ENCODE measurements at places on chromosomes 2 and 18.

GRCh38 chr2:33116799-33117198 is 170.0 kb downstream of the LTBP1 start:
- DNase-seq, result no peak

- DNase-seq, result no peak
Measured at GRCh38 chr2:113132414-113133021, 5.1 kb downstream of the IL1RN start.

DNA sequence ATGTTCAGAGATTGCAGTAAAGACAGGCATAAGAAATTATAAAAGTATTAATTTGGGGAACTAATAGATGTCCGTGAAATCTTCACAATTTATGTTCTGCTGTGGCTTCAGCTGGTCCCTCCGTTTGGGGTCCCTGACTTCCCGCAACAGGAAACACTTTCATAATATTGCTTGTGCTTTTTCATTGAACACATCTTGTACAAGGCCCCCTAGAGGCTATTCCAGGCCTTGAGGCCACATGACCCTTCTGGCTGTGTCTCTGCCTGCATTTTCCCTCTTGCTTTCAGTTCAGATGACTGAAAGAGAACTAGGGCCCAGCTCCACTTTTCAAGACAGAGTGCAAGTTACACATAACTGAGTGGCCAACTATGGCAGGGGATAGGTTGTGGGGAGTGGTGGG is 164.1 kb downstream of the TMEM247 start:
- DNase-seq, result no peak

GRCh38 chr2:141271346-141271745 is 859.5 kb downstream of the LRP1B start:
- no peak for DNase-seq

DNA sequence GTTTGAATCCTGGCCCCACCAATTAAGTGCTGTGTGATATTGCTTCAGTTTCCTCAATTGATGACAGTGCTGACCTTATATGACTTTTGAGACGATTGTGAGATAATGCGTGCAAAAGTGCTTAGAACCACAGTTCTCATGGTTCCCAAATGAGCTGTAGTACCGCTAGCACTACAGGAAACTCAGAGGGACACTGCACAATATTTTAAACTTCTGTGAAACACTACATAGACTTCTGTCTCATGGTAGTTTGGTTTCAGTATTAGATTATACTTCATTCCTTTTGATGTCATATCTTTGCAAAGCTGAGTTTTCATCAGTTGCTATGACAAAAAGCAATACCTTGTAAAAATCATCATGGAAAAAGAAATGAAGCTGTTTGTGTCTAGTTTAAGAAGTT is 368.0 kb downstream of the PARD3B start:
- DNase-seq, result no peak

DNA sequence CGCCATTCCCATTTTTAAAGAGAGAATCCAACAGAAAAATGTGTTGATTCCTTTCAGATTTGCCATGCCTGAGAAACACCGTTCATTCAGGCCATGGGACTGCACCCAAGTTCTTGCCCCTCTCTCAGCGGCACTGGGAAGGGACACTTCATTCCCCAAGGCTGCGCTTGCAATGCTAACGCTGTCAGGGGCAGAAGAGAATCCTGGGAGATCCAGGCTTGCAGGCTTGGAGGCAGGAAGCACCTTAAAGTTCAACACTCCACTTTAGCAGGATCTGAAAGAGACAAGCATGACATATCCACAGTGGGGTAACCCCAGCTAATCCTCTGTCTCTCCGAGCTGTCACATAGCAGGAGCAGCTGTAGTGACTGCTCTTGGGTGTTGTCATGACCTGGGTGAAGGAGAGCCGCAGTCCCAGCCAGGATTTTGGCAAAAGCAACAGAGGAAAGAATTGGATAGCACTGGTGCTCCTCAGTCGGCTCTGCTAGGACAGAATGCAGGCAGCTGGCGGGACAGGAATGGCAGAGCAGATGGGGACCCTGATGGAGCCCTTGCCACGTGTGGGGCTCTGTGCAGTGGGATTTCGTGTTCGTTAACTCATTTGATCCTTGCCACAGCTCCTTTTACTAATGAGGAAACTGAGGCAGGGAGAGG is 22.0 kb upstream of the ODC1 start:
- DNase-seq, result no peak

- DNase-seq, result no peak
Measured at GRCh38 chr2:23093513-23093912, 291.5 kb upstream of the KLHL29 start.

GRCh38 chr18:77144046-77144445 is 11.5 kb upstream of the MBP start:
- no peak for DNase-seq

- DNase-seq, result no peak
Measured at GRCh38 chr2:179340678-179341077, 76.0 kb upstream of the SESTD1 start.

GRCh38 chr2:42996528-42996927 is 204.1 kb upstream of the HAAO start:
- no peak for DNase-seq

DNA sequence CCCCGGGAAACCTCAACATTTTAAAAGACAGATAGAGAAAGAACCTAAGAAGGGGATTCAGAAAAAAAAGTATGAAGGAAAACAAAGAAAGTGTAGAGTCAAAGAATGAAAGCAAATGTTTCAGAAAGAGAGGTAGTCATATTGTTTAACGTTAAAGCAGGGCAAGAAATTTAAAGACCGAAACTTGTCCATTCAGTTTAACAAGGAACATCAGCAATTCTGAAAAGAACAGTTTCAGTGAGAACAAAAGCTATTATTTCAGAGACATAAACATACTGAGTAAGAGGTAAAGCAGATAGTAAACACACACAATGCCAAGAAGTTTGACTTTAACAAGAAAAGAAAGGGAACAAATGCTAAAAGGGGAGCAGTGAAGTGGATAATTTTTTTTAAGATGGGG is 41.1 kb downstream of the MBD2 start:
- no peak for DNase-seq

DNA sequence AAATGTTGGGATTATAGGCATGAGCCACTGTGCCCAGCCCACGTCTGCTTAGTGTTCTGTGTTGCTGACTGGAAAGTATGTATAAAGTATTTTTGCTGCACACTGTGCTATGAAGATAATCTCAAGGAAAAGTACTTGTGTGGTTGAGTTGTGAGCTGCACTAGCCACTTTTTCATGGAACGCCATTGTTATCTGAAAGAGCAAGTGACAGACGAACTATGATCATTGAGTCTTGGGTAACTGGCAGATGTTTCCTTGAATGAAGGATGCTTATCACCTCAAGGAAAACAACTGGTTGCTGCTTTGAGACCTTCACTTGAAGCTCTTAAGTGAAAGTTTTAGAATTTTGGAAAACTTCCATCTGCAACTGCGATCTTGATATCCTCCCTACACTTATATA is 82.2 kb upstream of the KCTD1 start:
- no peak for DNase-seq

- DNase-seq, result no peak
Measured at GRCh38 chr18:10455726-10456453, 1.5 kb downstream of the APCDD1 start.

GRCh38 chr18:31626409-31626808 is 34.7 kb downstream of the TTR start:
- DNase-seq, result no peak

DNA sequence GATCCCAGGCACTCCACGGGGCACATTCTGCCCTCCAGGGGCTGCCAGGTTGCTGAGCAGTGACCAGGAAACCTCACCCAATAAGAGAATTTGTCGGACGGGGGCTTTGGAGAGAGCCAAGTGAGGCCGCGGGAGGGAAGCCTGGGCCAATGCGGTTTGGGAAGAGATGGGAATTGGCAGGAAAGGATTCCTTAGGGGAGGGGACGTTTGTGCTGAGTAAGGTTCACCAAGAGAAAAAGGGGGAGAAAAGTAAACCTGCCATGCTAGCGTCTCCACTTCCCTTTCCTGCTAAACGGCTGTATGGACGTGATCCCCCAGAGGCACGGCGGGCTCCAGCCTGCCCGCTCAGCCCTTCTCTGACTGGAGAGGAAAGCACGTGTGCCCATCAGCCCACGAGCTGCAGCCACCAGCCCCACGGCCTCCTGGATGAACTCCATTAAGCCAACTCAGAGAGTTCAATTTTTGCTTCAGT is 194.4 kb upstream of the ID2 start:
- DNase-seq, result no peak

DNA sequence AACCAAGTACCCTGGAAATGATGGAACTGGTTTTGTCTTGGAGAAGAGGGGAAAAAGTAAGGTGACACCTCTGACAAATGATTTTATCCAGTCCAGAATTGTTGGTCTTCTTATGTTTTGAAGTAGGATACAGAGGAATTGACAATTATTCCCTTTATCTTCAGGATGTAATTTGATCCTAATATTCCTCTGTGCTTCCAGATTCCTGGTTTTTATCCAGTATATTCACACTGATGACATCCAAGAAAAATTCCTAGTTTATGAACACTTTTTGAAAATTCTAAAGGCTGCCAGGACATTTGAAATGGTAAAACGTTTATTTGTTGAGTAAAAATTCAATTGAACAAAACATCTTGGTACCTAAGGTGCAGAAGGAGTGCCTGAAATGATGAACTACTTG is 22.2 kb upstream of the ETAA1 start:
- DNase-seq, result no peak

- no peak for DNase-seq
Measured at GRCh38 chr2:79129260-79129659, 9.0 kb downstream of the REG1A start.

DNA sequence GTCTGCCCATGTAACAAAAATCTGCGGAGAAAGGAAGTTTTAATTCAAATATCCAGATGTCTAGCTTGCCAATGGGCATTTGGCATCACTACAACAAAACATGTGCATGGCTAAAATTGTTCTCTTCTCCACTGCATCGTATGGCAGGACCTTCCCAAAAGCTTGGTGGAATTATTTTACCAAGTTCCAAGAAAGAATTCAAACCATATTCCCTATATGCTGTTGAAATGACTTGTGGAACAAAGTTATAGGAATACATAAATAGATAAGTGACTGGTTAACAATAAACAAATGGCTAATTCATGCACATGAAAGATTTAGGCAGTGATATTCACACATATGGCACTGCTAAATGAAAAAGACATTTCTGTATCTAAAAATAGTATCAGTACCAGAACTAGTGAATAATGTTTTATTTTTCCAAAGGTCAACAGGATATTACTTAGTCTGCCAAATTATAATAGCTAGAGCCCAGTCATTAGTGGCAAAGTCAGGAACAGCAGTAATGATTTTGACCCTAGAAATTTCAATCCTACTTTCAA is 425.4 kb upstream of the VRK2 start:
- DNase-seq, result no peak

- no peak for DNase-seq
Measured at GRCh38 chr2:136005462-136006196, 20.2 kb upstream of the DARS1 start.

- DNase-seq, result no peak
Measured at GRCh38 chr2:34337735-34338134, 738.6 kb upstream of the FAM98A start.

DNA sequence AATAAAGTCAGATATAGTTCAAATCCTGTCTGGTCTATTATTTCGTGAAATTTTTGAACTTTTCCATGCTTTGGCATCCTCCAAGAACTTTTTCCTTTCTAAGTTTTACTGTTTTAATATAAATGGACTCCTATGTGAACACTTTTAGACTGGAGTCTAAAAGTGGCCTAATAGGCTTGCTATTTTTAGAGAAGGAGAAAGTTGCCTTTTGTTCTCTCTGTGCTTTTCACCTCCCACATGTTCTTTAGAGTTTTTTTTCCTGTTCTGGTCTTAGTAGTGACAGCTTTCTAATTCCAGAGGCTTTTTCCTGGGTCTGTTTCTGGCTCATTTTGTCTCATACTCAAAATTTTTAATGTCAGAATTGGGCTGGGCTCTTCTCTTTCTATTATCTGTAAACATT is 72.2 kb downstream of the ADAM23 start:
- no peak for DNase-seq

DNA sequence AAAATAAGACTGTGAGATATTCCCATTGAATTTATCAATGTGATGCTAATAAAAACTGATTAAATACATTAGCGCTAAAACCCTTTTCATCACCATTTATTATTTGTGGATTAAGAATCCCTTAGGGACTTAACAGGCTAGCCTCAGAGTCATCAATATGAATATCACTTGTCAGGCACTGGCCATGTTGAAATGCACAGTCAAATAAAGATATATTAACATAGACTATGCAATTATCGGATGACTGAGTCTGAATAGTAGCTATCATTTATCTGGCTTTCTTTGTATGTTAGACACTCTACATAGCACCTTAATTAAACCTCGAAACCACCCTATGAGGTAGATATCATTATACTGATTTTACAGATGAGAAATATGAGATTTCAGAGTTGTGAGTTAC is 213.6 kb downstream of the RDH14 start:
- no peak for DNase-seq

DNA sequence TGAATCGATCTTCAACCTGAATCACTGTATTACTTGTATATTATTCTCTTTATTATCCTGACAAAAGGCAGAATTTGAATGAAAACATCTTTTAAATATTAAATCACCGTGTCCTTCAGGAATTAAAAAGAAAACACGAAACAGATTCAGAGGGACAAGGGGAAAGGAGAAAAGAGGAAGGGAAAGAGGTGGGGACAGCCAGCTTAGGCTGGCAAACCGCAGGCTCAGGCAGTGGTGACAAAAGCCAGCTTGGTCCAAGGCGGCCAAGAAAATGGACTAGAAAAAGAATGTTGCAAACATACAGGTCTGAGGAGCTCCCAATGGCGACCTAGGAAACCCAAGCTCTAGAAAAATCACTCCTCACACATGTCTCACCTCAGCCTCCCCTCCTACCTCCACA is 6.8 kb downstream of the B4GALT6 start:
- no peak for DNase-seq

DNA sequence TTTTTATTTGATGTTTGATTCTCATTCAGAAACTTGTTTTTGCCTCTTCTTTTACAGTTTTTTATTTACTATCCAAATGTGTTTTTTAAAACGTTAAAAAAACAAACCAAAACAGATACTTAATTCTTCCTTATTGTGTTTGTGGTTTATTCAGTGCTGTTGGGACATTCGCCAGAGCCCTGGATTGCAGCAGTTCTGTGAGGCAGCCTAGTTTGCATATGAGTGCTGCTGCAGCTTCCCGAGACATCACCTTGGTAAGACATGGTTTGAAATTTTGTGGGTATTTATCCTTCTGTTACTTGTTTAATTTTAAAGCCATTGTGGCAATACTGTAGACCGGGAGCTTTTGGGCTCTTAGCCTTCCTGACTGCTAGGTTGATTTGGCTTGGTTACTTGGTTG is 91.2 kb downstream of the MTA3 start:
- DNase-seq, result no peak

DNA sequence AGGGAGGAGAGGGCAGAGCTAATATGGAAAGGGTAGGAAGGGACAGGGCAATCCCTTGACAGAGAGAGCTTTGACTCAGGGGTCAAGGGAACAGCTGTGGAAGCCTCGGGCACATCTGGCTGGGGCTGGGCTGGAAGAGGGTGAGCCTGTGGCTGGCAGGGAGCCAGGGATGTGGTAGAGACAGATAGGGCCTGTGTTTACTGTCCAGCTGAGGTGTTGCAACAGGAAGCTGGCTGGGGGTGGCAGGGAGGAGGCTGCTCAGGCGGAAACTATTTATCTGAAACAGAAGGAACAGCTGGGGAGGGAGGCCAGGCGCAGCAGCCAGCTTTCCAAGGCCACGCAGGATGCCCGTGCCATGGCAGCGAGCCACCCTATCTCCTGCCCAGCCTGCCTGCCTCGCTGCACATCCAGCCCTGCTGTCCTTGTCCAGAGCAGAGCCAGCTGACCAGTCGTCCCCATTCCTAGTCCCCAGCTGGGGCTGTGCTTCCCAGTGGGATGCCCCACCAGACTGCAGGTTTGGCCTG is 264.7 kb downstream of the CYP26B1 start:
- no peak for DNase-seq

All from cortex of kidney (tissue), 1 donor.